ENCODE measurements at places on chromosomes 3 and 15.

- no peak for DNase-seq
Observed at GRCh38 chr15:101608201-101608600, 44.0 kb downstream of the TM2D3 start.

GRCh38 chr15:90035095-90035839 lies 34.1 kb downstream of the ZNF710 start:
- no peak for DNase-seq

DNA sequence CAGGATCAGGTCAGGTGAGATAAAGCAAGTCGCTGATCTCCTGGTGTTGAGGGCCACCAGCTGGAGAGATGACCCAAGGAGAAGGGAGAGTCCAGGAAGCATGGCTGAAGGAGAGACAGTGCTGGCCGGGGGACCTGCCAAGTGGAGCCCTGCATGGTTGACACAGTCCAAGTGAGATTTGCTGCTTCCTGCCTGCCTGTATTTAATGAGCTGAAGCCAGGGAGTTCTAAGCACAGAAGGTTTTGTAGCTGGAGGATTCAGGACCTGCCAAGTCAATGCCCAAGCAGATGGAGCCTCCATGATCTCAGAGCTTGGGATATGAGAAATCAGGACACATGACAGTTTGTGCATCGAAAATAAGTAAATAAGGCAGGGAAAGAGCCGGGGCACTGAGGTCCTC lies 125.6 kb downstream of the SRGAP3 start:
- DNase-seq, result no peak

DNA sequence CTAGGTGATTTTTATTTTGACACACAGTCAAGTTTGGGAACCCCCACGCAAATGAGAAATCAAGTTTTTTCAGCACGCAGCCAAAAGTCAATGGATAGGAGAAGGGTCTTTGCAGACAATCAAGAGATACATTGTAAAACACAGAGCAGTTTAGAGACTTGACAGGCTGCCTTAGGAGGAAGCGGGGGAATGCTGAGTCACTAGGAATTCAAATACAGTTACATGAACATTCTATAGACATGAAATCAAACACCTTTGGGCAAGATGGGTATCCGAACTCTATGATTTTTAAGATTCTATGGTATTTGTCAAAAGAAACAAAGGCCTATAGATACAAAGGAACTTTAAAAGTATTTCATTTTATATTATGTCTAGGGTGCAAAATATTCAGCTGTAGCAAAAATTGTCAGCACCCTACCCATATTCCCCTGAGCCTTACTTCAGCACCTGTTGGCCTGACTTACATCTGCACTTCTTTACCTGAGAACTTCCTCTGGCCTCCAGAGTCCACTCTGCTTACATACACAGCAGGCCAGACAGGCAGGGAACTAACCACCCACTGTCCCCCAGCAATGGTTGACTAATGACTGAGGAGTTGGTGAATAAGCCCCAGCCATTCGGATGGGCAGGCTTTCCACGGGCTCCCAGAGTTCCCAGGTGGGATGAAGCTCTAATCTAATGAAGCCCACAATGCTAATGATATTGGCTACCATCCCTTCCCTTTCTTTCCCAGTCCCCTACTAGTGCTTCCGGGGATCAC lies 289.3 kb upstream of the RORA start:
- no peak for DNase-seq

DNA sequence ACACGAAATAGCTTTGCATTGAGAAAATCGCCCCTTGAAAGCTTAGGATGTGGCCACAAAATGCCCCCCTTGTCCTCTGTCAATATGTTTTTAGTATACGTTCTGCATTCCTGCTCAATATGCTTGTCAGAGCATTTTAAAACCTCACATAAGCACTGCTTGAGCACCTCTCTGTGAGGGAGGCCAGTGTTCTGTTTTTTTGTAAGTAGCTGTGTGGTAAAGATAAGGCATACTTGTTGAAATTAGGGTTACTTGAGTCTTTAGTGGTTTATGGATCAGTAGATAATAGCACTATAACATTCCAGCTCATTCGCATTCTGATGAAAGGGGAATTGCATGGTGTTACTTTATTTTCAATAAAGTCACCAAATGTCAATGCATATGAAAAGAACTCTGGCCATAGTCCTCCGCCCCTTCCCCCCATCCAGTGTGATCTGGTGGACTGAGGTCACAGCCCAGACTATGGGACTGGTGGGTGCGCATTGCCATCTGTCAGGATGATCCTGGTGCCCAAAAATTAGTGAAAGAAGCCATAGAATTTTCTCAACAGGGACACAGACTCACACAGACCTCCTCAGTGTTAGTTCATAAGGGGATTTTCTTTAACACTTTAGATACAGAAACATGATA lies 33.1 kb downstream of the IL1RAP start:
- no peak for DNase-seq
